ENCODE measurements at places on chromosomes 7 and 10. TPM values are rescaled to one million over a fixed set of nuclear protein-coding genes. Genes with fewer than 3 reads are reported as not detected.

GRCh38 chr7:47782022-47782421 is 166.2 kb downstream of the PKD1L1 start:
- no peak for DNase-seq

- no peak for DNase-seq
Measured at GRCh38 chr10:112126901-112127300, 56.7 kb downstream of the GPAM start.

DNA sequence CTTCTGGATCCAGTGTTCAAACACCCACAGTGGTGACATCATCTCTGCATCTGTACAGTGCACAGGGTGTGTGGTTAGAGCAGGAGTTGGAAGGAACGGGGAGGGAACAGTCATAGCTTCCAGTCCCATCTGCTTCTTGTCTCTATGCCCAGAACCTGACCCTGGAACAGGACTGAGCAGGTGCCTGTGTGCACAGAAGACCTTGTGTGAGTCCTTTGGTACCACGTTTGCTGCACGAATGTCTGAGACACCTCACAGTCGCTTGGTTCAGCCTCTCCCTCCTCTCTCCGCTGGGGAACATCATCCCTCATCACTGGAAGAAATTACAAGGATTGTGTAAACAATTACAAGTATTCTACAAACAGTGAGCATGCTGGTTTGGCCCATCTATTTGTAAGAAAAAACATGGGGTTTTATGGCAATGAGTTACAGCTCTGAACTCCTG is 243.0 kb upstream of the KLF6 start:
- no peak for DNase-seq

- DNase-seq: no peak
Measured at GRCh38 chr10:24414597-24414996, 205.7 kb downstream of the KIAA1217 start.

GRCh38 chr10:22823109-22823508 is 104.7 kb upstream of the ARMC3 start:
- DNase-seq: peak; percentile 94

DNA sequence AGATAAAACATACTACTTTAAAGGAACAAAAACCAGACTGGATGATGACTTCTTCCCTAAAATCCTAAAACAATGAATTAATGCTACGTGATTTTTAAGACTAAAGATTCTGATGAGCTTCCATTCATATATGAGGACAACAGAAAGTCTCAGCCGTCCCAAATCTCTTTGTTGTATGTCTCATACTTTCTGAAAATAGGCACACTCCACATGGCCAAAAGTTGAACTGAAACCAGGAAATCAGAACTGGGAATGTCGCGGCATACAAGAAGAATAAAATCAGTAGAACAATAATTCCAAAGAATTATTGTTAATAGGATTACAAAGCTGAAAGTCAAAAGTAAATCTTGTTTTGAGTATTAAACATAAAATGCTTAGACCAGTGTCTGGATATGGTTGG is 195.4 kb upstream of the GHITM start:
- DNase-seq: no peak

- no peak for DNase-seq
Measured at GRCh38 chr7:111662386-111662785, 100.1 kb upstream of the IMMP2L start.

GRCh38 chr10:30813872-30814481 is 184.4 kb upstream of the LYZL2 start:
- DNase-seq: peak; percentile 70

GRCh38 chr7:29105752-29106668 is 40.3 kb downstream of the CPVL start:
- peak; percentile 68 for DNase-seq

- no peak for DNase-seq
Measured at GRCh38 chr10:13340626-13341376, 7.3 kb downstream of the SEPHS1 start.

GRCh38 chr7:112452102-112452888 is 2.0 kb downstream of the IFRD1 start:
- peak; percentile 31 for DNase-seq

- peak; percentile 50 for DNase-seq
Measured at GRCh38 chr10:30639946-30640786, 10.6 kb upstream of the LYZL2 start.

DNA sequence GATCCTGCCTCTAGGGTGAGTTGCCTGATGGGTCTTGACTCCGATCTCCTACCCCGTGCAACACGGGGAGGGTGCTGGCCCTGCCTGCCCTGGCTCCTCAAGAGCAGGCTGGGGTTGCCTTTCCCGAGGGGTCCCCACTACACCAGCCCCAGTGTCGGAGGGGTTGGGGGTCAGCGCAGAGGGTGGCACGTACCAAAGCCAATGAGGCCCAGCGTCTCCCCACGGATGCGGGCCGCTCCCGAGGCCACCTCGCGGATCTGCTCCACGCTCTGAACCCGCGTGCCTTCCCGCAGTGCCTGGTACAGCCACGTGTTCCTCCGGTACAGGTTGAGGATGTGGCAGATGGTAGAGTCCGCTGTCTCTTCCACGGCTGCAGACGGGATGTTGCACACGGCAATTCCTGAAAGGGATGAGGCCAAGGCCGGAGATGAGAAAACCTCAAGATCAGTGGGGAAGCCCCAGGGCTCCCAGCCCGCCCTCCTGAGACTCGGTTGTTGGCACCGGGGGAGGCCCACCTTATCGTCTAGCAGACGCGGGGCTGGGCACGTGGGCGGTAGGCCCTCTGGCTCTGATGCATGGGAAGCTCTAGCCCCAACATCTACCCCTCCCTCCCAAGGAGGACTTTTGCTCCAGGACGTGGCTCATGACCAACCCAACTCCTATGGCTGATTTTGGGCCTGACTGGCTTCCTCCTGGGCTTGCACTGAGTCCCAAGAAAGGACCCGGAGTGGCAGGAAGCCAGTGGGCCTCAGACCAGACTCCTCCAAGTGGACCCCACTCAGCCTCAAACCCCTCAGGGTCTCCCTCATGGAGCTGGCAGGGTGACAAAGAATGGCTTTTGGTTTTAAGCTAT is 56.1 kb downstream of the ZRANB1 start:
- DNase-seq: no peak

GRCh38 chr7:70241536-70242175 is 643.4 kb downstream of the AUTS2 start:
- DNase-seq: no peak

GRCh38 chr7:30503274-30504212 is 1.1 kb downstream of the GGCT start:
- DNase-seq: no peak

DNA sequence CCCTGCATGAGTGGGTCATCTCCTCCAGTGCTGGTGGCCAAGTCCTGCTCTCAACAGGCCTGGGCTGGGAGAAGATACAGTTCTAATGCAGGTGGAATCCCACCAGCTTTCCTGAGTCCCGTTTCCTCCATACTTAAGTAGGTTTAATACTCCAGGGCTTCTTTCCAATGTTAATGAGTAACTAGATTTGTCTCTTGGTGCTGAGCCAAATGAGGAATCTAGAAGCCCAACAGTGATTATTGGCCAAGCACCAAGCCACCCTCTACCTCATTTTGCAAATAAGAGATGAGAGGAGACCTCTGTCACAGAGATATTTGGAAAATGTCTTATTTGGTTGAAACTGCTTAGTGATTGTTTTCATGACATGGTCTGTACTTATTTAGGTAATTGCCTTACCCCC is 37.1 kb downstream of the STARD3NL start:
- DNase-seq: no peak

DNA sequence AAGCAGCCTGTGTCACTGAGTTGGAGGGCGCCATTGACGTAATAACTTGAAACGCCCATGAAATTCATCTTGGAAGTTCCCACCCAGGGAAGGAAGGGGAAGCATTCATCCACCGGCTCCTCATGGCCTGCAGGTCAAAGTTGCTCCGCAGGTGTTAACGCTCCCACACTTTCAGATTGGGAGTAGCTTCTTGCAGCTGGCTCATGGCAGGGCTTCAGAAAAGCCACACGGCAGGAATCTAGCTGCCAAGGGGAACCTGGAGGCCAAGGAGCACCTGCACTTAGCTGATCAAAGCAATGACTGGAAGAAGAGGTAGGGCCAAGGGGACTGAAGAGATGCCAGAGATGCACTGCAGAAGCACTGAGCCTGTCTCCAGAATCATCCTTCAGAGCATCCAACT is 203.2 kb downstream of the ARHGAP12 start:
- DNase-seq: no peak

- DNase-seq: no peak
Measured at GRCh38 chr7:47702080-47702479, 120.2 kb upstream of the TNS3 start.

DNA sequence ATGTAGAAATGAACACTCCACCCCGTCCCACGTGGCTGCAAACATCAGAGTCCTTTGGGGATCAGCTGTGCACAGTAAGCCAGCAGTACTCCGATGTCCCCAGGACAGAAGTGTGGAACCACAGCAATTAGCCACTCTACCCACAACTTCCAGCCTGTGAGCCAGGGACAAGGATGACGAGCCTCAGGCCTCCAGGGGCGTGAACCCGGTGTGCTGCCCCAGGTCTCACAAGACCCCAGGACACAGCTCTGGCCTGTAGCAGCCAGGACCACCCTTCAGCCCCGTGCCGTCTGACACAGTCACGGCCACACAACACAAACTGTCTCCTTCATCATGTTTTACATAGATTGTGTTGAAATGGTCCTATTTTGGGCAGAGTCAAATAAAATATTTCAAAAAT is 113.0 kb upstream of the DIP2C start:
- no peak for DNase-seq

- no peak for DNase-seq
Measured at GRCh38 chr7:82961240-82961639, 201.4 kb downstream of the PCLO start.

GRCh38 chr7:120064565-120064964 is 208.4 kb upstream of the KCND2 start:
- DNase-seq: peak; percentile 24

DNA sequence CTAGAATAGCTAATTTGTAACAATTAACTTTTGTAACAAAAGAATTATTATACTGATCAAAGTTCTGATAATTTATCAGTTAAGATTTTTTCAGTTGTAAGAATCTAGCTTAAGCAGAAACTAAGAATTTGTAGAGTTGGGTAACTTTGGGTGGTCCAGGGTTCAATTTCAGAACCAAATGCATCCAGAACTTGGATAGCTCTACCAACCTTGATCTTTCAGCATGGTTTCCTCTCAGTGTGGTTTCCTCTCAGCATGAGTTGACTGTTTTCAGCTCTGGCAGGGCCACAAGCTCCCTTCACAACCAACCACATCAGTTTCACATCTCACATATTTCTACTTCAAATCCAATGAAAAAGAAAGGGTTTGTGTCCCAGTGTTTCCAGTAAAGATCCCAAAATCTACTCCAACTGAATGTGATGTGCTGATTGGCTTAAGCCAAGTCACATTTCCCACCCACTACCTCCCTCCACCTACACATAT is 3.3 kb upstream of the FAS start:
- DNase-seq: no peak

GRCh38 chr10:113047963-113048781 is 98.1 kb downstream of the TCF7L2 start:
- DNase-seq: no peak

DNA sequence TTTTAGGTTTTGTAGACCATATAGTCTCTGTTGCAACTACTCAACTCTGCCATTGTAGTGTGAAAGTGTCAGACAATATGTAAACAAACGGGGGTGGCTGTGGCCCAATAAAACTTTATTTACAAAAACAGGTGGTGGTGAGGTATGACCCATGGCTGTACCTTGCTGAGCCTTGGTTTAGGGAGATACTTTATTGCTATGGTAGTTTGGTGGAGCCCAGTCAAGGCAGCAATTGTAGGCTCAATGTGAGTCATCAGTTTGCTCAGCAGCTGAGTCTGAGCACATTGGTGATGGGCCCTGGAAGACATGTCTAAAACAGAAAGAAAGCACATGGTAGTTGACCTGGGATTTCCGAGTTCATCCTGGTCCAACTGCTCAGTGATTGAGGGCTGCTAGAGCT is 242.5 kb downstream of the REEP3 start:
- DNase-seq: peak; percentile 1

- DNase-seq: no peak
Measured at GRCh38 chr7:33400214-33400538, 270.8 kb downstream of the BBS9 start.

DNA sequence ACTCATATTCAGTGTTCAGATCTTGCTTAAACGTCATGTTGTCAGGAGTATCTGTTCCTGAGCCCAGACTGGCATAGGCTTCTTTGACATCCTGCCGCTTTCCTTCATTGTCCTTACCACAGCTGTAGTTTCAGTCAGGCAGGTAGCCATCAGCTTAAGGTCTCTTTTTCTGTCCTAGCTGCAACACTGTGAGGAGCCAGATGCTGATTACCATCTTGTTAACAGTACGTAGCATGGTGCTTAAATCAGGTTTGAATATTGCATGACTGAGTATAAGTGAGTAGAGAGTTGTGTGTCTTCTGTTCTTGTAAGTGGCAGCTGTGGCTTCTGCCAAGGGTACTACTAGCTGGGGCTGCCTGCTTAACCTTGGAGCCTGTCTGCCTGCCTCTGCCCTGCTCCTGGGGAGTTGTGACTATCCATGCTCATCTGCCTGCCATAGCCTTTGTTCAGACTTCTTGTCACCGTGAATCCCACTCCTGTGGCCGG is 92.6 kb downstream of the MAPK8 start:
- DNase-seq: no peak

- DNase-seq: no peak
Measured at GRCh38 chr7:139791316-139791715, 13.5 kb upstream of the HIPK2 start.

GRCh38 chr7:28410628-28411531 is 1.4 kb upstream of the CREB5 start:
- no peak for DNase-seq

DNA sequence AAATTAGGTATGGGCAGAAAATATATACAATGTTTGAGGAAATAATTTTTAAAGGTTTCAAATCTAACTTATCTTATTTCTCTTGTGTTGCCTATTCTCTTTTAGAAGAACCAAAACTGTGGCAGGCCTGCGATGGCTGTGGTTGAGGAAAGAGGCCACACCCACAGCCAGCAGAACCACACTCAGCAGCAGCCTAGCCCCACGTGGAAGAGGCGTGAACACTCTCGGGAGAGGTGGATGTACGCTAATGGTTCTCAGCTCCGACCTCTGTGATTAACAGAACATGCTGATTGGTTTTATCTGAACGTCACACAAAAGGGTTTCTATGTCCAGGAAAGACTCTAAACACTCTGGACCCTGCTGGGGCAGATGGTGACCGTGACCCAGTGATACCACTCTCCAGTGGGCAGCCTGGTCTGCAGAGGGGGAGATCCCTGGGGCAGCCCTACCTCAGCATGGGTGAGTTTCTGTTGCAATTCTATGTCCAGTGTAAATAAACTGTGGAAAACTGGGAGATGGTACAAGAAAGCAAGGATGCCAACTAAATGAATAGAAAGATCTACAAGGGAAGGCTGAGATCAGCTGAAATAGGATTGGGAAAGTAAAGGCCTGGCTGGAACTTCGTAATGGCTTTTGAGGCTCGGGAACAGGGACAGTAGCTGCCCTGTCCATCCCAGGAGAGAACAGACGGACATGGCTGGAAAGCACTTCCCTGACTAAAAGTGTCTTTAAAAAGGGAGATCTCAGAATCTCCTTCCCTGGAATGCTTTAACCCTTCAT is 26.6 kb downstream of the DIP2C start:
- no peak for DNase-seq

GRCh38 chr10:88949912-88950837 is 2.4 kb downstream of the ACTA2 start:
- no peak for DNase-seq

MACROH2A2 gene
- not detected for total RNA-seq

SLC39A12 gene
- total RNA-seq: not detected

MSRB2 gene
- 23.6 TPM for total RNA-seq

SPAM1 gene
- total RNA-seq: not detected

INA gene
- total RNA-seq: 1.3 TPM

CLDN12 gene
- 48.0 TPM for total RNA-seq

PTPRZ1 gene
- total RNA-seq: not detected

FKBP6 gene
- not detected for total RNA-seq

ARHGAP22 gene
- 95.1 TPM for total RNA-seq

FRAT1 gene
- 0.94 TPM for total RNA-seq

ASZ1 gene
- total RNA-seq: not detected

GPRIN2 gene
- not detected for total RNA-seq
